WTC11 (cell line): ENCODE measurements at places on chromosomes 7 and 10.
A peak's percentile ranks its signal among the peaks of the same experiment; 100 is the strongest.

DNA sequence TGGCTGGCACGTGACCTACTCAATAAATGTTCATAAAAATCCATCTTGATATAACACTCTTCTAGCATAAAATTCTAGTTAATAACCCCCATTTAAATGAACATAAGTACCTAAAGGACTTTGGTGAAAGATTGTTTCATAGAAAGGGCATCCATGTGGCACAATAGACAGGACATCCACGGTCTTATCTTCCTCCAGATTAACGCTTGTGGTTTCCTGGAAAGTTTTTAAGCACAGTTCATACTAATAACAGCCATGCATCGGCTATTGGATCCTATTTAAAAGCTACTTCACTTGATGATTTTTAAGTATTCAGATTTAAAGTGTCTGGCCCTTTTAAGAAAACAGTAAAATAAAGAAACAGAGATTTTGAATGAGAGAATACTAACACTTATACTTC, 288.3 kb downstream of the AHR start:
- no peak for DNase-seq

- no peak for DNase-seq
Measured at GRCh38 chr10:51321980-51322379, 247.7 kb downstream of the PRKG1 start.

GRCh38 chr7:153297141-153297540, 537.6 kb downstream of the ACTR3B start:
- no peak for DNase-seq

DNA sequence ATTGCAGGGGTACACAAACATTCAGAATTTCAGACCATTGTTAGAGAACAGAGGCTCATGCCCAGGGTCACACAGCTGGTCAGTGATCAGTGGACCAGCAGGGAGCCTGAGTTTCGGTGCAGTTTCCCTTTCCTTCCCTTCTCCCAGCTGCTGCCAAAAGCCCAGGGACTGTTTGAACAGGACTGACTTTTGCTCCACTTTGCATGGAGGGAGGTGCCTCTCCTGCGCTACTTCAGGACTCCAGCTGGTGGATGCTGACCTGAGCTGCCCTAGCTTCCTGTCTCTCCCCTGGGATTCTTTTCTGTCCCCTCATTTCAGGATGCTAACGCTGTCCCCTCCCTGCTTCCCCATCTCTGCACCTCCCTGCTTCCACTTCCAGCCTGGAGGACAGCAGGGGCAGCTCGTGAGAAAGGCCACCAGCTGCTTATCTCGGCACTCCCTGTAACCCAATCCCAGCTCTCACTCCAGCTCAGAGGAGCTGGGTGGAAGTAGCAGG, 14.5 kb downstream of the SH2D4B start:
- DNase-seq, result peak; percentile 27

DNA sequence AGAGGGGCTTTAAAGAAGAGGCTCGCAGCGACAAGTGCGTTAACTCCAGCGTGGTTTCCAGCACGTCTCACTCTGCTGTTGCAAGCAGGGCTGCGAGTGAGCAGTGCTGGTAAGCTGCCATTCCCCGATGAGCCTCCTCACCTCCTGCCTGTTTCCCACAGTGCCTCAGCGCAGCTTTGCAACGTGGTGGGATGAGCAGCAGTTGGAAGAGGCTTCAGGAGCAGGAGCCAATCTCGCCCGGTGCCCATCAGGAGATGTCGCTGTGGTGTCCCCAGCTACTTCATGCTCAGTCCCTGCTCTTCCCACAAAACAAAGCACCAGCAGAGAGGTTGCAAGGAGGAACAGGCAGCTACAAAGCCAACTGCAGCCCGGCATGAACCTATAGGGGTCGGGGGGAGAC, 2.4 kb upstream of the ADARB2 start:
- DNase-seq, result no peak

- no peak for DNase-seq
Measured at GRCh38 chr10:24249829-24250415, 41.0 kb downstream of the KIAA1217 start.

- no peak for DNase-seq
Measured at GRCh38 chr10:69508738-69509340, 57.6 kb downstream of the TSPAN15 start.

- DNase-seq, result no peak
Measured at GRCh38 chr7:107170051-107170915, 1.5 kb downstream of the HBP1 start.
